ENCODE measurements at places on chromosomes 13 and 19.

DNA sequence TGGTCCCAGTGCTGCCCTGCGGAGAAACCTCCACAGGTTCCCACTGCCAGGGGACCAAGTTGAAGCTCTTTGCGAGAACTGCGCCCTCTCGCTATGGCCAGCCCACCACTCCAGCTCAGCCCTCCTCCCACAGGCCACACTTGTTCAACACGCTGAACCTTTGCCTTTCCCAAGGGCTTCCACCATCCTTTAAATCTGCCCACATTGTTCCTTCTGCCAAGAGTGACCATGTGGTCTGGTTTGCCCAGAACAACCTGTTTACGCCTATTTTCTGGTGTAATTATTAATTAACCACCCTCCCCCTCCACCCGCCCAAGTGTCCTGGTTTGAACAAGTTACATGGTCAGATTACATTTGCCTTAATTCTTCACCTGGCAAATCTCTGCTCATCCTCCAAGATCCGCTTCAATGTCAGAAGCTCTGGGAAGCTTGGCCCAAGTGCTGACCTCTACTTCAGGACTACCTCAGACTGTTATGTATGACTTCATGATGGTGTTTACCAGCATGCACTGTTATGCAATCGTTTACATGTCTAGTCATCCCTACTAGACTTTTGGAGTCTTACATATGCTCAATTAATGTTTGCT, 12.0 kb upstream of the USP12 start:
- no peak for DNase-seq

GRCh38 chr13:21060338-21061028, 903 bp downstream of the LATS2 start:
- no peak for DNase-seq

DNA sequence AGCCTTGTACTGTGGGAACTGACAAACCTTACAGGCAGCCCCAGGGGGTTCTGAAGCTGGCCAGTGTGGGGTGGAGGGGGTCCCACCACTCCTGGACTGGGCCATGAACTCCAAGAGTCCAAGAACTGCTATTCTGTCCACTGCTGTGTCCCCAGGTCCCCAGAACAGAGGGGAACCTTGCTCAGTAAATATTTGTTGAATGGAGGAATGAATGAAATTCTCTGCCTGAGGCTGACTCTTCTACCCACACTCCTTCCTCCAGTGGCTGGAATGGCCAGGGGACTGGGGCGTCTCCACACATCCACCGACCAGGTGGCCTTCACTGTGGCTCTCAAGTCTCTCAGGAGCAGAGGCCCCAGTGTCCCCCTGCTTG, 11.6 kb downstream of the WIZ start:
- DNase-seq: no peak

DNA sequence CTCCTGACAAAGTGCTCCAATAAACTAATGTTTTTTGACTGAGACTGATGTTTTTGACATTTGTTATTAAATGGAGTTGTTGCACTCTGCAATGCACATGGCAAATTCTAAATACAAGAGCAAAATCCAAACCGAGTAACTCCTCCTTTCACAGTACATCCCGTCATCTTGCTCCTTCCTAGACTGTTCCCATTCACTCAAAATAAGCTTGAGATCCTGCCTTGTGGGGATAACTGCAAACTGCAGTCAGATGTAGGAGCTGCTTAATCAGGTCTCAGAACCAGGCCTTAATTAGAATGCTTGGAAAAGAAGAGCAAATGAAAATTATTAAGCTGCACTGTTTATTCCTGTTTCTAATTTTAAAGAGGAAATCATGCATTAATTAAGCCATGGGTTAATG, 134.8 kb upstream of the SPRY2 start:
- no peak for DNase-seq

- no peak for DNase-seq
Measured at GRCh38 chr13:90500569-90500968, 846.9 kb upstream of the MIR17HG start.

DNA sequence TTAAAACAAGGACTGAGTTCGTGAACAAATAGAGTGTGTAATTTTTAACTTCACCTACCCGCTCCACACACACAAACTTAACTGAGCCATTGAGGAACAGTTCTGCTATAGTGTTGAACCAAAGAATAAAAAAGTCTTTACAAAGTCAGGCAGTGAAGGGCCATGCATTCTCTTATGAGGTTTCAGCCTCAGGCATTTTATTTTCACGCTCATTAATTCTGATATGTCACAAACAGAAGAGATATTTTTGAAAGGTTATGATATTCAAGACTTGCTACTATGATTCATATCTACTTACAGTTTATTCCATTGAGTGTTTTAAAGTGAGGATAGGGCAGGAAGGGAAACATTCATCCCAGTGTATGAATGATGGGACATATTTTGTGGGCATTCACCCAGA, 282.2 kb downstream of the SLITRK5 start:
- DNase-seq: no peak

- no peak for DNase-seq
Measured at GRCh38 chr19:13339869-13340268, 166.4 kb downstream of the CACNA1A start.

DNA sequence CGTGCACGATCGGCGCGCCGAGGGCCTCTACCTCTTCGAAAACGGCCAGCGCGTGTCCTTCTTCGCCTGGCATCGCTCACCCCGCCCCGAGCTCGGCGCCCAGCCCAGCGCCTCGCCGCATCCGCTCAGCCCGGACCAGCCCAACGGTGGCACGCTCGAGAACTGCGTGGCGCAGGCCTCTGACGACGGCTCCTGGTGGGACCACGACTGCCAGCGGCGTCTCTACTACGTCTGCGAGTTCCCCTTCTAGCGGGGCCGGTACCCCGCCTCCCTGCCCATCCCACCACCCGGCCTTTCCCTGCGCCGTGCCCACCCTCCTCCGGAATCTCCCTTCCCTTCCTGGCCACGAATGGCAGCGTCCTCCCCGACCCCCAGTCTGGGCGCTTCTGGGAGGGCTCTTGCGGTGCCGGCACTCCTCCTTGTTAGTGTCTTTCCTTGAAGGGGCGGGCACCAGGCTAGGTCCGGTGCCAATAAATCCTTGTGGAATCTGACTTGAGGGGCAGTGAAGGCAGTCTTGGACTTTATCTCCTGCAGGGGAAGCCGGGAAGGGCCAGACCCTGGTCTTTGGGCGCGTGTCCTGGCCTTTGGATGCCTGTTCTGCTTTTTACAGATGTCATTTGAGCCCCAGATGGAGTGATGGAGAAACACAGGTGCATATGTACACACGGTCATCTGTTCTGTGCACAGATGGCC, 2.2 kb downstream of the CLEC11A start:
- no peak for DNase-seq

DNA sequence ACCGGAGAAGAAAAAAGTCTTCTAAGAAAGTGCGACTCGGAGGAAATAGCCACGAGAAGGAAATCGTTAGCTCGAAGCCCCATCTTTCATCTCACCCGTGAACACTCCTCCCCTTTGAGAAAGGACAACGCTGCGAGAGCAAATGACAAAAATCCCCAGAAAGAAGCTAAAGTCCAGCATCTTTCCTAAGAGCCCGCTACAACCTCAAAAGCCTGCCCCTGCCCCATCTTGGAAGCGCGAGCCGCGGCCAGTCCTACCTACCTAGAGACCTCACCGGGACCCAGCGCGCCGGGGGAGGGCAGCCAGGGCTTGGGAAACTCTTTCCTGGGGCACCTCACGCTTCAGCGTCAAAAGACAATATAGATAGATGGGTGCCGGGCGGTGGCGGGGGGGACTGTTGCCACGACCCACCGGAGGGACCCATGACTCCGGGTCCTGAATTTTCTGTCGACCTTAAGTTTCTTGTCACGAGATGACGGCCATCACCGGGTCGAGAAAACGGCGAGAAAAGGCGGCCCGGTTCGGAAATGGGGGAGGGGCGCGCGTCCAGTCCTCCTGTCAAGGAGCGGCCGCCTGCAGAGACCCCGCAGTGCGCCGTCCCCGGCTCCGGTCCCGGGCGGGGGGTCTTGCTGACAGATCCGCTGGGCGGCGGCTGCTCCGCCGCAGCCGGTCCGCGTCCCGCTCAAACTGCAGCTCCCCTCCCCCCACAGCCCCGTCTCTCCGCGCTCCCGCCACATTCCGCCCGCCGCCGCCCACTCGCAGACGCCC, 65.9 kb downstream of the KCNRG start:
- peak; percentile 38 for DNase-seq

Measured in germinal center (tissue), 1 donor.